Neuronal stem cell (in vitro differentiated cells): ENCODE measurements at places on chromosomes 6 and 20.

GRCh38 chr6:52534966-52535390 is 41.9 kb downstream of the TRAM2 start:
- H3K36me3 ChIP-seq = peaks cover 15% of the 10 kb centered on the region
- no peak overlapping the region for H3K27ac ChIP-seq
- no peak for DNase-seq
- no peak overlapping the region for H3K4me3 ChIP-seq
- H3K4me1 ChIP-seq = no peaks in the 10 kb centered on the region
- no peaks in the 10 kb centered on the region for H3K27me3 ChIP-seq

DNA sequence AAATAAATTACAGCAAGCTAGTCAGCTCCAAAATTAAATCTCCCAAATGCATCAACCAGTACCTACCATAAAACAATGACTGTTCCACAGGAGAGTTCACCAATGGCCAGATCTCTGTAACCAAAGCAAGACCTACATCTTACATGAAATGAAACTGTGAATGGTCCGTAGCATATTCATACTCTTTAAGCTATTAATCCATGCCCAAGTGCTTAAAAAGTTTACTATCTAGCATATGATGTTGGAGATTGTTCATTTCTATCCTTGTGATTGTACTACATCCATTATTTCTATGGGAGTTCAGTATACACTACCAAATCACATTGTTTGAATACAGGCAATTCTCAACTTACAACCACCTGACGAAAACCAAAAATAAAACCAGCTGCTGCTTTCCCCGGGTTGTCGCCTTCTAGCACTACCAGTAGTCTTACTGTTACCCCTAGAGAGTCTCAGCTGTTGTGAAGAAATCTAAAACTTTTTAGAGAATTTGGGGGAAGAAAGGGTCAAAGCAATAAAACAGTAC is 38.0 kb downstream of the HIVEP2 start:
- no peaks in the 10 kb centered on the region for H3K36me3 ChIP-seq
- DNase-seq = no peak
- no peaks in the 10 kb centered on the region for H3K27me3 ChIP-seq
- H3K27ac ChIP-seq = no peak overlapping the region

GRCh38 chr6:84910906-84911607 is 146.7 kb upstream of the TBX18 start:
- DNase-seq = no peak
- peaks cover 2% of the 10 kb centered on the region for H3K4me1 ChIP-seq
- H3K4me3 ChIP-seq = no peak overlapping the region
- no peak overlapping the region for H3K27ac ChIP-seq
- no peaks in the 10 kb centered on the region for H3K27me3 ChIP-seq
- no peaks in the 10 kb centered on the region for H3K36me3 ChIP-seq

GRCh38 chr6:41371461-41371991 is 36.1 kb downstream of the NCR2 start:
- H3K27ac ChIP-seq = no peak overlapping the region
- peak; percentile 59 for DNase-seq
- H3K4me1 ChIP-seq = peaks cover 31% of the 10 kb centered on the region
- H3K4me3 ChIP-seq = peak overlapping the region; percentile 1
- H3K27me3 ChIP-seq = peaks cover 48% of the 10 kb centered on the region

DNA sequence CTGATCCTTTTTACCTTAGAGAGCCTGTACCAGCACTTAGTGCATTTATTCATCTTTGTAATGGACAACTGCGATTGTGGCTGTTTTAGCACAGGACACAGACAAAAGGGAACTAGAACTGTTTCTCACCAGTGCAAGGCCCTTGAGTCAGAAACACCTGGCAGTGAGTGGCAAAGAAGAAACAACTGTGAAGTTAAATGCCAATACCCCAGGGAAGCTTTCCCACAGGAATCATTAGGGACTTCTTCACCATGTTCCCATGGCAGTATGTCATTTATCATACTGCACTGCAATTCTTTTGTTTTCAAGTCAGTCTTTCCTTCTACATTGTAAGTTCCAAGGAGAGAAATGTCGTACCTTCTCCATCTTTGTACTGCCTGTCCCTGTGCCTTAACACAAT is 28.6 kb upstream of the CDYL start:
- no peaks in the 10 kb centered on the region for H3K36me3 ChIP-seq
- DNase-seq = no peak
- no peak overlapping the region for H3K4me3 ChIP-seq
- H3K27ac ChIP-seq = no peak overlapping the region
- H3K4me1 ChIP-seq = no peaks in the 10 kb centered on the region
- no peaks in the 10 kb centered on the region for H3K27me3 ChIP-seq

- no peak overlapping the region for H3K4me3 ChIP-seq
- DNase-seq = no peak
- no peak overlapping the region for H3K27ac ChIP-seq
- H3K4me1 ChIP-seq = no peaks in the 10 kb centered on the region
Observed at GRCh38 chr20:57654998-57655808, 35.0 kb upstream of the ZBP1 start.

GRCh38 chr6:127515794-127516661 is 3.1 kb downstream of the MTCL3 start:
- peak; percentile 76 for DNase-seq
- peak overlapping the region; percentile 77 for H3K27ac ChIP-seq
- H3K4me1 ChIP-seq = peaks cover 7% of the 10 kb centered on the region
- peak overlapping the region; percentile 93 for H3K4me3 ChIP-seq

GRCh38 chr6:134908906-134909516 is 40.9 kb downstream of the ALDH8A1 start:
- H3K4me3 ChIP-seq = no peak overlapping the region
- H3K4me1 ChIP-seq = no peaks in the 10 kb centered on the region
- no peak overlapping the region for H3K27ac ChIP-seq
- H3K36me3 ChIP-seq = no peaks in the 10 kb centered on the region
- DNase-seq = no peak

DNA sequence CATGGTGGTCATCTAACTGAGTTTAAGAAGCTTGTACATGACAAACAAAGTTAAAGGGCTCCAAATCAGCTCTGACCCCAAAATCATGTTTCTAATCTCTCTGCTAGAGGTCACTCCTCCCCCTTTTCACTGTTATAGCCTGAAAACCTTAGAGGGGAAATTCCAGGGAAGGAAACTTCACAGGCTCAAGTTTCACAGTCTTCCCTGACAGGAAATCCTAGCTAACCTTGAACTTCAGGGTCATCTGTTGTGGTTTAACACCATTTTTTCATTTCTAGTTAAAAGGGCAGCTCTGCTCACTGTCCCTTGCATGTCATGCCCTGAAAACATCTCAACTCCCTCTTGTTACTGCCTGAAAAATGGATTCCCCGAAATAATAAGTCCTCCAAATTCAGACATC is 104.4 kb upstream of the BMP2 start:
- DNase-seq = no peak
- no peaks in the 10 kb centered on the region for H3K4me1 ChIP-seq
- H3K27ac ChIP-seq = no peak overlapping the region
- H3K27me3 ChIP-seq = no peaks in the 10 kb centered on the region
- H3K36me3 ChIP-seq = no peaks in the 10 kb centered on the region

DNA sequence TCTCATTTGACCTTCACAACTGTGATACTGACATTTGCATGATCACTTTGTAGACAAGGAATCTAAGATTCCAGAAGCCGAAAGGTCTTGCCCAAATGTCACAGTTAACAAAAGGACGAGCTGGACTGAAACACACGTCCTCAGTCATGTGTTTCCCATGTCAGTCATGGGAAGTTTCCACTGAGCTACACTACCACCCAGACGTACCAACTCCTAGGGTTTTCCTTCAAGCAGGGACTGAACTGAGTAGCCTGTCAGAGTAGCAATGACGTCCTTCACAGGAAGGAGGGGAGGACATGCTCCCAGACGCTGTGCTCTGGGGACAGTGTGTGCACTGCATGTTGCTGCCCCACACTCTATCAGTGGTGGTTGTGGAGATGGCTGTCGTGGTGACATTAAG is 215.8 kb upstream of the SMLR1 start:
- H3K36me3 ChIP-seq = no peaks in the 10 kb centered on the region
- no peak overlapping the region for H3K27ac ChIP-seq
- H3K4me3 ChIP-seq = no peak overlapping the region
- H3K4me1 ChIP-seq = peaks cover 2% of the 10 kb centered on the region
- H3K27me3 ChIP-seq = no peaks in the 10 kb centered on the region
- DNase-seq = no peak

- H3K27me3 ChIP-seq = no peaks in the 10 kb centered on the region
- no peaks in the 10 kb centered on the region for H3K4me1 ChIP-seq
- H3K4me3 ChIP-seq = no peak overlapping the region
- no peak overlapping the region for H3K27ac ChIP-seq
- DNase-seq = no peak
Observed at GRCh38 chr6:50091641-50092040, 41.9 kb upstream of the DEFB112 start.

DNA sequence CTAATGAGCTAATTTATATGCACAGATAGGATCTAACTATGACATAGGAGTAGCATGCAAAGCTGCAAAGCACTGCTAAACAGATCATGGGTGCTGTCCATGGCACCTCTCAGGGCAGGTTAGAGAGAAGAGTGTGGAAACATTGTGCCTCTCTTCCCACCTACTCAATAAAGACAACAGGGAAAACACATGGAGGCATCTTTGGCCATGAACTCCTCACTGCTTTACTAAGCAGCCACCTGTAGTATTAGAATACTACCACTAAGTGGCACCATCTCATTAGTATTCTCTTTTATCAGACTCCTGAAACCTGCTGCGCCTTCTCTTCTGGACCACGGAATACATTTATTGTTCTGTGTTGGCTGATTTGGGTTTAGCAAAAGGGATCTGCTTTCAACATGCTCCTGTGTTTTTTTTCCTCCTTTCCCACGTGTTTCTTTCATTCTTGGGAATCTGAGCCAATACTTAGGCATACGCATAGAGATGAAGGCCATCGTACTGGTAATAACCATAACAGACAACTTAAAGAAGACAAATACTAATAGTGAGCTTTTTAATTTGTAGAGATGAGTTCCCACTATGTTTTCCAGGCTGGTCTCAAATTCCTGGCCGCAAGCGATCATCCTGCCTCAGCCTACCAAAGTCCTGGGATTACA is 9.4 kb upstream of the HDDC2 start:
- DNase-seq = peak; percentile 36
- H3K27me3 ChIP-seq = peaks cover 57% of the 10 kb centered on the region
- H3K27ac ChIP-seq = no peak overlapping the region
- no peak overlapping the region for H3K4me3 ChIP-seq
- no peaks in the 10 kb centered on the region for H3K36me3 ChIP-seq

DNA sequence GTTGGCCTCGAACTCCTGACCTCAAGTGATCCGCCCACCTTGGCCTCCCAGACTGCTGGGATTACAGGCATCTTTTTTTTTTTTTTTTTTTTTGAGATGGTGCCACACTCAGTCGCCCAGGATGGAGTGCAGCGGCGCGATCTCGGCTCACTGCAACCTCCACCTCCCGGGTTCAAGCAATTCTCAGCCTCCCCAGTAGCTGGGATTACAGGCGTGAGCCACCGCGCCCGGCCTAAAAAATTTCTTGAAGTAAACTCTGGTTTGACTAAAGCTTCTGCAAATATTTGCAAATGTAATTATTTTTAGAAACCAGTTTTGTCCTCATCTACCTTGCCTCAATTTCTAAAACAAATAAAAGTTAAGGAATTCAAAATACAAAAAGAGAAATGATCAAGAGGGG is 1.2 kb downstream of the IBTK start:
- no peak overlapping the region for H3K4me3 ChIP-seq
- no peak for DNase-seq
- no peaks in the 10 kb centered on the region for H3K27me3 ChIP-seq
- H3K4me1 ChIP-seq = peaks cover 3% of the 10 kb centered on the region
